Aortic smooth muscle cell (primary cell): ENCODE measurements at places on chromosomes 12 and 14. TPM values are rescaled to one million over a fixed set of nuclear protein-coding genes. Genes with fewer than 3 reads are reported as not detected.

NANOG gene
- not detected in 2 replicates for total RNA-seq

GLIPR1L1 gene
- total RNA-seq, result not detected in 2 replicates

TSPAN19 gene
- total RNA-seq, result not detected in 2 replicates

ING4 gene
- 26.0 and 41.9 TPM in 2 replicates for total RNA-seq

GLT1D1 gene
- total RNA-seq, result not detected in 2 replicates

PTPRO gene
- 2.0 and 4.2 TPM in 2 replicates for total RNA-seq

COL2A1 gene
- total RNA-seq, result not detected in 2 replicates

TFCP2 gene
- 8.7 and 9.5 TPM in 2 replicates for total RNA-seq

KRT75 gene
- total RNA-seq, result not detected in 2 replicates

MFAP5 gene
- total RNA-seq, result 2.8 and 8.5 TPM in 2 replicates

INHBE gene
- total RNA-seq, result 0.06 TPM in 1 of 2 replicates, not detected in the other

PTPRQ gene
- under 0.01 and 0.06 TPM in 2 replicates for total RNA-seq

TXNDC16 gene
- total RNA-seq, result 5.7 and 11.4 TPM in 2 replicates

MYF5 gene
- total RNA-seq, result not detected in 2 replicates

AJUBA gene
- 10.7 and 19.0 TPM in 2 replicates for total RNA-seq

RNF212B gene
- total RNA-seq, result not detected in 2 replicates

PELI2 gene
- 9.5 and 14.9 TPM in 2 replicates for total RNA-seq

KRT72 gene
- total RNA-seq, result not detected in 2 replicates

CAND1 gene
- total RNA-seq, result 119 and 125 TPM in 2 replicates

NPFF gene
- not detected in 2 replicates for total RNA-seq

C12orf60 gene
- 0.79 and 3.9 TPM in 2 replicates for total RNA-seq

LIN7A gene
- 5.9 and 6.1 TPM in 2 replicates for total RNA-seq

AICDA gene
- not detected in 2 replicates for total RNA-seq

FAM161B gene
- 4.2 TPM in 2 replicates for total RNA-seq

OR10P1 gene
- total RNA-seq, result not detected in 2 replicates

FAR2 gene
- total RNA-seq, result 11.0 and 21.4 TPM in 2 replicates

SYT1 gene
- total RNA-seq, result 1.1 and 1.2 TPM in 2 replicates

ERH gene
- 270 and 284 TPM in 2 replicates for total RNA-seq

CACNA1C gene
- total RNA-seq, result 5.8 and 13.9 TPM in 2 replicates

FOXG1 gene
- total RNA-seq, result not detected in 2 replicates

ADAMTS20 gene
- total RNA-seq, result not detected in 2 replicates

GLS2 gene
- total RNA-seq, result 0.13 TPM in 1 of 2 replicates, not detected in the other

ACOT6 gene
- total RNA-seq, result not detected in 2 replicates

C12orf50 gene
- 0.13 TPM in 1 of 2 replicates, not detected in the other for total RNA-seq

DPF3 gene
- 1.7 and 1.8 TPM in 2 replicates for total RNA-seq
